ENCODE measurements at places on chromosomes 4 and X.

- DNase-seq, result peak; percentile 46
Observed at GRCh38 chrX:11770320-11770719, 12.3 kb downstream of the MSL3 start.

DNA sequence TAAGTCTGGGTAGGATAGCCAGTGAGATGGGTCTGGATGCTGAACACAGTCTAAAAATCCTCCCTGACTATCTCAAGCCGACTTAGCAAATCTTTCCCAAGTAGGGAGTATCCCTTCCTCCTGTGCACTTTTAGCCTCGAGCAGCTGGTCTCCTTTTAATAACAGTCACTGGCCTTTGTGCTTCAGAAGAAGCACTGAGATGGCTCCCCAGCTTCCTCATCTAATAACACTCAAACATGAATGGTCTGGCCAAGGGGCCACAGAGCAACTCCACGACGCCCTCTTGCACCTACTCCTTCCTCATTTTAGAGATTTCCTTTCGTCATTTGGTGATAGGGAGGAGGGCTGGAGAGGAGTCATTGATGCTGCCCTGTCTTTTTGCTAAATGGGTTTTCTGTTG lies 78.8 kb upstream of the TMEM150C start:
- DNase-seq, result no peak

DNA sequence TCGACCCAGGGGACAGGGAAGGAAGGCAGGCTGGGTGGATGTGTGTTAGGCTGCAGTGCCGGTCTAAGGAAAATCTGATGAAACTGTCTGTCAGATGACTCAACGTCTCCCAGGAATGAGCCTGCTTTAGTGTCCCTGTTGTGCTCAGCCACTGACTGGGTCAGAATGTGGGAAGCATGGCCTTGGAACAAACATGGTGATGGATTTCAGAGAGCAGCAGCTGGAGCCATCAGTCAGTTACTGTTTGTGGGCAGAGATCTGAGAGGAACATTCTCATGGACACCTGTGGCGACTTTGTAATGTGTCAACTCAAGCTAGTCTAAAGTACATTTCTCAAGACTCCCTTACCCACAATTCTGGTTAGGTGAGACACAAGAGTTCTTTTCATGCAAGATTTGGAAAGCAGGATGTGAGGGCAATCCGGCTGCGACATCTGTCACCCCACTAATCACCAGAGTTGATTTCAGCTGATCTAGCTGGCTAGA lies 63.2 kb downstream of the ANAPC10 start:
- peak; percentile 63 for DNase-seq

GRCh38 chrX:112527903-112528302 lies 151.8 kb downstream of the LHFPL1 start:
- DNase-seq, result no peak

DNA sequence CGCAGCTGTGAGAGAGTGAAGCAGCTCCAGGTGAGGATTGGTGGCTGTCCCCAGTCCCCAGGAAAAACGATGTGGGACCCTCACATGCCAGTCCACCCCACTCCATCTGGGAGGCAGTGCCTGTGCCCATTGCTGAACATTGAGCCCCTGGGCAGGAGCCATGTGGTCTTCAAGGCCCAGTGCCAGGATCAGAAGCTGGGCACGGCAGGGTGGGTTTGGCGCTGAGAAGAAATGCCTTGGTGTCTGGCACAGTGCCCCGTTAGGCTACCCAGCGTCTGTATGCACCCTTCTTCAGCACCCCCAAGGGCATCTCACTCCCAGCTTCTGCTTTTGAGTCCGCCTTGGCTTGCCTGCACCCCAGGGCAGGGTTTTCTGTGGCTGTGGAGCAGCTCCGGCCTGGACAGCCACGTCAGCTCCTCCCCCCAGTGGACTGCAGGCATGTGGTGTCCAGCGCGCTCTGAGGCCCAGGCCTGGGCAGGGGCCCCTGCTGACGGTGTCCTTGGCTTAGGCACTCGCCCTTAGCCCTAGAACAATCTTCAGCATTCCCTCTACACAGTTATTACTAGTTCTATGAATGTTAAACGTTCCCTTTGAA lies 28.6 kb downstream of the RGS12 start:
- DNase-seq, result peak; percentile 66

DNA sequence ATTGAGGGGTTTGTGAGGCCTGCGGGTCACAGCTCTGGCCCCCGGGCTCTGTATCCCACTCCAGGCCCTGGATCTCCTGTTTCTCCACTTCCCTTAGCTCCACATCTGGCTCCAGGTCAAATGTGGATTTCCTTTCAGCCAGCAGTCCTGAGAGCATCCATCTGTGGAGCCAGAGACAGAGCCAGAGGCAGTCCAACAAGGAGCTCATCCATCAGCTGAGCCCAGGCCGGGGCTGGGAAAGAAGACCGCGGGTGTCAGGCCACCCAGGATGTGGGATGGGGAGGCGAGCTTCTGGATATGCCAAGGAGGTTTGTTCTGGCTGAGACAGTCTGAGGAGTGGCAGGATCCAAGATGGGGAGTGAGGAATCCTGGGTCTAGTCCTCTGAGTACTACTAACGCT lies 91.7 kb downstream of the EFNB1 start:
- DNase-seq, result no peak

DNA sequence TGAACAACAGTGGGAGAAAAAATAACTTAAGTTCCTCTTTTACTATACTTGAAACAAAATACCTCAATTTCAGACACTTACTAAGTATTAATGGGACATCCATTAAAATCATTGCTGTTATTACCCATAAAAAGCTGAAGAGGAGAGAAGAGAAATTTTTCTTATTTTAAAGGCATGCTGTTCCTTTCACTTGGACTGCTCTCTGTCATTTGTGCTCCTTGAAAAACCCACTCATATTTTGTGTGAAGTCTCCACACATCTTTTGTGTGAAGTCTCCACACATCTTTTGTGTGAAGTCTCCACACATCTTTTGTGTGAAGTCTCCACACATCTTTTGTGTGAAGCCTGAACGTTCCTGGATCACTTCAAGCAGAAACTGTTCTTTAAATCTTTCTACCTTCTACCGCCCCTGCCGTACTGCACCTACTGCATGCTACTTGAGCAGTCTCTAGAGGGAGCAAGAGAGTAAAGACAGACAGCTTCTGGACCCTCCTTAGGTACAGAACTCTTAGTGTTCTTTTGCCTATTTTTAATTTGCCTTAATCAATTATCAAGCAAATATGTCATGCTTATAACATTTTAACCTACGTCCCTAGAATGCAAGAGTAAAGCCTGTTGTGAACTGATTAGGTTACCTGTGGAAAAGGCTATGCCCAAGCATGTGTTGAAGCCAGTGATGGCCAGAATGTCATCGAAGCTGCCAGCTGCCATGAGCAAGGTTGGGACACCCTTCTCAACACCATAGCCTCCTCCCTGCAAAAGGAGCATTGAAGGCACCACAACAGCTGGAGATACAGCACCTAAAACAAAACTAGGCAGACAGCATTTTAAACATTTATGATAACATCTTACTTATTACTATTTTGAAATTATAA lies 27.1 kb upstream of the SLC9B1 start:
- DNase-seq, result peak; percentile 19

DNA sequence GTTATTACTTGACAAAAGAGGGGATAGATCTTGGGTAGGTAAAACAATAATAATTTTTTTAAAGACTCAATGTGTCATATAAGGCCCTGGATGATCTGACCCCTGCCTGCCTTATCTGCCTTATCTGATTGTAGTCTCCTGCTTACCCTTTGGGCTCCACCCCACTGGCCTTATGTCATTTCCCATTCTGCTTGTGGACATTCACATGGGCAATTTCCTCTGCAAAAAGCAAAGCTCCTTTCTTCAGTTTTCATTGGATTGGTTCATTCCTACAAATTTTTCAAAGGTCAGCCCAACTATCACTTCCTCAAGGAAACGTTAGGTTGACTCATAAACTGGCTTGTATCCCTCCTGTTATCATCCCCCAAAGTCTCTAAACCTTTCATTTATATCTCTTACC lies 15.7 kb upstream of the TET2 start:
- no peak for DNase-seq

GRCh38 chr4:166956484-166956883 lies 277.8 kb downstream of the SPOCK3 start:
- DNase-seq, result no peak

- no peak for DNase-seq
Observed at GRCh38 chrX:46754586-46755061, 4.3 kb downstream of the SLC9A7 start.

GRCh38 chrX:141468940-141469339 lies 115.6 kb downstream of the SPANXA1 start:
- no peak for DNase-seq

DNA sequence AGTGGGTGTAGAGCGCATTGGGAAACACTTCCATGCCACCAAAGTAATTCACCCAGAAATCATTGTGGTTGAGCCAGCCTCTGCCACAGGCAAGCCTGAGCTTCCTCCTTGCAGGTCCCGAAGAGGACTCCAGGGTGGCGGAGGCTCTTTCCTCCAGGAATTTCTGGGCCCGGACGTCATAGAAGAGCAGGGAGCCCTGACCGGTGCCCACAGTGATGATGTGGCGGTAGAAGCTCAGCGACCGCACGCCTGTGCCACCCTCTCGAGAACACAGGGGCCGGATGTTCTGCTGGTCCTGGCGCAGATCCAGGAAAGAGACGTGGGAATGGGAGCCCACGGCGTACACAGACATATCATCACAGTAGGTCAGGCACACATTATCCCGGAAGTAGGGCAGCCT lies 1.3 kb downstream of the DCAF12L1 start:
- DNase-seq, result no peak

DNA sequence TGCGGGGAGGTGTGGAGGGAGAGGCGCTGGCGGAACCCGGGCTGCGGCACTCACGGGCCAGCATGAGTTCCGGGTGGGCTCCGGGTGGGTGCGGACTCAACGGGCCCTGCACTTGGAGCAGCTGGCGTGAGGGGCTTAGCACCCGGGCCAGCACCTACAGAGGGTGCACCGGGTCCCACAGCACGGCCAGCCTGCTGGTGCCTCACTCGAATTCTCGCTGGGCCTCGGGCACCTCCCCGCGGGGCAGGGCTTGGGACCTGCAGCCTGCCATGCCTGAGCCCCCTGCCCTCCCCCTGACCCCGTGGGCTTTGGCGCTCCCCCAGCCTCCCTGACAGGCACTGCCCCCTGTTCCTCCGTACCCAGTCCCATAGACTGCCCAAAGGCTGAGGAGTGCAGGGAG lies 10.8 kb upstream of the CAMK2D start:
- DNase-seq, result no peak

- no peak for DNase-seq
Observed at GRCh38 chr4:38137080-38137479, 176.9 kb downstream of the PTTG2 start.

DNA sequence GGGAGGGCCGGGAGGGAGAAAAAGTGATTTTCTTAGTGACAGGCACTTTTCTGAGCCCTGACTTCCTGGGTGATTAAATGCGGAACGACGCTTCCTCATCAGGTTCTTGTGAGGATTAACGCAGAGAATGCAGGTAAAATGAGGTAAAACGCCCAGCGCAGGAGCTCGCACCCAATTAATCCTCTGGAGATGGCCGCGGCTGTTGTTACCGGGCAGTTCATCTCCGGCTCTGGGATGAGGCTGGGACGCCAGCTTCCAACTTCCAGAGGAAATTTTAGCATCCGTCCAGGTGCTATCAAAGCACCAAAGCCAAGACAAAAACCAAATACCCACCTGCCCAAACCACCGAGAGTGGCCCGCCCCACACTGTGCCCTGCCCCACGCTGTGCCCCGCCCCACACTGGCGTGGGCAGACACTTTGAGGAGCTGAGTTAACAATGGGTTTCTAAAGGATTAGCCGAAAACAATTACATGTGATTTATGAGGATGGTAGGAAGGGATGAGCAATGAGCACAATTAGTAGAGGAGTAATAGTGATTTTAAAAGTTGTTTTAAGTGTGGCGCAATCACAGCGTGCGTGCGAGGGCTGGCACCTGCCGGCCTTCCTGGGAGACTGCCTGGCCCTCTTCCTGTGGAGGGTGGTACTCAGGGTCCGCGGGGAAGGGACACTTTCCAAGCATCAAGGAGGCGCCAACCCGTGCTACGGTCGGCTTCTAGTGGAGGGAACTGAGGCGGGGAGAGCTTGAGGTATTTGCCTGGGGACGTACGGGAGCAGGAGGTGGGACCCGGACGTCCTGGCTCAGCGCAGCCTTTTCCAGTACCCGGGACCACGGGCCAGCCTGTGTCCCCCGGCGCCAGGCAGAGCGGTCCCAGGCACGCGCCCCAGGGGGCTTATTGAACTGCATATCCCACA lies 41.6 kb upstream of the ADRA2C start:
- DNase-seq, result no peak

DNA sequence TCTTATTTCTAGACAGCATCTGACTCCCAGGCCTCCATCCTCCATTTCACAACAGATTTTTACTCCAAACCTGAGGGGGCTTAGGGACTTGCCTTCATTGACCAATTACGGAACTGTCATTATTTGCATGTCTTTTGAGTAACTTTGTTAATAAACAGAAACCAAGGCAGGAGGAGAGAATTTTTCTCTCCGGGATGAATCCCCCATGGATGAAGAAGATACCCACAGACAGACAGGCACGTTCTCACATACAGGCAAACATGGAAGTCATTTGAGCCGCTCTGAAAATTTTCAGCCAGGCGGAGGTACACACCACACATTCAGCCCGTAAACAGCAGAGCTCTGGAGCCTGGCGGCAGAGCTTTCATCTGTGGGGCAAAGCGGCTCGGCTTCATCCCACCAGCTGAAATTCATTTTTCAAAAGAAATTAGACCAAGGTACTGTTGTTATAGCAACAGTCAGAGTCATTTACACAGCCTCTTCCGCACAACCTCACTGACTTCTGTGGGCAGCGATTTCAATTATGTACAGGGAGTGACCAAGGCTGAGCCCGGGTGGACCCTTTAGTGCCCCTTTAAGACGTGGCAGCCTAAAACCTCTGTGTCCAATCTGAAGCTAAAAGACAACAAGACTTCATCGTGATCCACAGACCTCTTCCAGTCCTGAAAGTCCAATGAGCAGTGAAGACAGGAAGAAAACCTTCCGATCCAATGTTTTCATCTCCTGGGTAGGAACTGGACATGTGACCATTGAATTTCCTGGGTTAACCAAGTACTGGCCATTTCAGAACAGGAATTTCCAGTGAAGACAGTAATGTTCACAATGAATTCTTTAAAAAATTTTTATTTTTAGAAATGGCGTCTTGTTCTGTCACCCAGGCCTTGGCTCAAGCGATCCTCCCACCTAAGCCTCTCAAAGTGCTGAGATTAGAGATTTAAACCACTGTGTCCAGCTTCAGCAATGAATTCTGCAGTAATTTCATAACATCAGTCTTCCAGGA lies 237.0 kb downstream of the MGST2 start:
- DNase-seq, result no peak

GRCh38 chrX:54044126-54044876 lies at the start of gene PHF8:
PHF8 (minus strand) TSS chrX:54044473; CDS start chrX:54042728, 1,745 bp downstream.
- peak; percentile 96 for DNase-seq

GRCh38 chr4:52640808-52641565 lies 18.1 kb downstream of the USP46 start:
- DNase-seq, result no peak

DNA sequence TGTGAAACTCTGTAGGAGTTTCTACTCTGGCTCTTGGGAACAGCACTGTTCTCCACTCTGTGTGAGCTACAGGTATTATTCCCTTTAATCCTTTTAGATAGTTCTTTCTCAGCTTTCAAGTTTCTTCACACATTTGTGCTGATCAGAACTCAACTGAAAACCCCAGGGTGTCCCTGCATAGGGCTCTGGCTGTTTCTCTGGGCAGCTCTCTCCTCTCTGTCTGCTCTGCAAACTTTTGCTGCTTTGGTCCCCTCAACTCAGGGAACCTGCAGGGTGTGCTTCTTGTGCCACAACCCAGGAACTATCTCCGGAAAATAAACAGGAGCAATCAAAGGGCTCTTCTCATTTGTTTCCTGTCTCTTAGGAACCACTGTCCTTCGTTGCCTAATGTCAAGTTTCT lies 196.6 kb upstream of the GABRA2 start:
- DNase-seq, result no peak
